ENCODE measurements at places on chromosomes 3 and 15.

- DNase-seq = no peak
Measured at GRCh38 chr15:66588537-66588936, 22.7 kb upstream of the LCTL start.

GRCh38 chr15:49857496-49858475 lies 236.9 kb downstream of the DTWD1 start:
- no peak for DNase-seq

- no peak for DNase-seq
Measured at GRCh38 chr3:124107104-124107890, 115.4 kb upstream of the ROPN1 start.

DNA sequence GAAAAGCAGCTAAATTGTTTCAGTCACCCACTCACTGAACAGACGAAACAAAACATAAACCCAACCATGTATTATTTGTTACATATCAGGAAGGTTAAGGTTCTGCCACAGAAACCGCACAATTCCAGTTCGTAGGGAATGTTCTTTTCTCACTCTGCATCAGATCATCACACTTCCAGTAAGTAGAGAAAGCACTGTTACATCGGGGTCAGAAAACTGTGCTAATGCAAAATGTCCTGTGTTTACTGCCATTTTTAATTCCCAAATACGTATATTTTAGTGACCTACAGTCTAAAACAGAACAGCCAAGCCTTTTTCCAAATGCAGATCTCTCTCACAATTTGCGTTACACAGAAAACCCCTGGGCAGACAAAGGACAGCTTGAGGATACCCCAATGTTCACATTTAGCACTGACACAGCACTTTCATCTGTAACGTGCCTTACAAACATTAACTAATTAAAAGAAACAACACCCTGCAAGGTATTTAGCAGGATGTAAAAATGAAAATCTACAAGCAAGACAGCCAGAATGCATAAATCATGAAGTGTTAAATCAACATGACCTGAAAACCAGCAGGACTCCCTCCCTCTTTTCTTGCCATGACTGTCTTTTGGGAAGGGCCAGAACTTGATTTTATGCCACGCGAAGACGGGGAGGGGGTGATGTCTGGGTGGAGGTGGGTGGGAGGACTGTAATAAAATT lies 34.8 kb upstream of the SKIL start:
- DNase-seq = no peak

- no peak for DNase-seq
Measured at GRCh38 chr3:12423131-12423530, 61.1 kb upstream of the TSEN2 start.

DNA sequence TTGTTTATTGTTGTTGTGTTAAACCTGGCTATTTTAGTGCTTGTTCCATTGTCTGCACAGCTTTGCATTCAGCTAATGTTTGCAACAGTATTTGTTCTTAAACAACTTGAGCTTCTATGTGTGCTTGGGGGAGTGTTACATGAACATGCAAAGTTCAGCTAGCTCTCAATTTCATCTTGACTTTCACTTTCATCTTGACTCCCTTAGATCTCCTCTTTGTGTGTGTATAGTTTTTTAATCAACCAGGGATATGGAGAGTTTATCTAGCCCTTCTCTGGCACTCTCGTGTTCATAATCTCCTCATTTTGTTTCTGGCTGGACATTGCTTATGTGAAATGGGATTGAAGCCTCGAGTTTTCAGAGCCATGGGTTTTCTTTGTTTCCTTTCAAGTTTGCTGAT lies 212.4 kb upstream of the ZBTB20 start:
- DNase-seq = no peak

DNA sequence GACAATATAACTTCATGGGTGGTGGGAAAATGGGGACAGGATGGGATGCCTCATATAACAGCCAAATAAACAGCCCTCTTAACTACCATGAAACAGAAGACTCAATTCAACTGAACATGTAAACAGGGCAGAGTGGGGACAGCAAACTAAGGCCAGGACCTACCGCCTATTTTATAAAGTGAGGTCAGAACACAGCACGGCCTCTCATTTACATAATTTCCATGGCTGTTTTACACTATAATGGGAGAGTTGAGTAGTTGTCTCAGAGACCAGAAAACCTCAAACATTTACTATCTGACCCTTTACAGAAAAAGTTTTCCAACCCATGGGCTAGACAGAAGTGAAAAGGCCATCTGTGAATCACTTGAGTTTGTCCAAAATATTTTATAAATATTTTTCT lies 56.7 kb upstream of the SNRPA1 start:
- no peak for DNase-seq

GRCh38 chr3:1406250-1406649 lies 313.4 kb downstream of the CNTN6 start:
- no peak for DNase-seq

DNA sequence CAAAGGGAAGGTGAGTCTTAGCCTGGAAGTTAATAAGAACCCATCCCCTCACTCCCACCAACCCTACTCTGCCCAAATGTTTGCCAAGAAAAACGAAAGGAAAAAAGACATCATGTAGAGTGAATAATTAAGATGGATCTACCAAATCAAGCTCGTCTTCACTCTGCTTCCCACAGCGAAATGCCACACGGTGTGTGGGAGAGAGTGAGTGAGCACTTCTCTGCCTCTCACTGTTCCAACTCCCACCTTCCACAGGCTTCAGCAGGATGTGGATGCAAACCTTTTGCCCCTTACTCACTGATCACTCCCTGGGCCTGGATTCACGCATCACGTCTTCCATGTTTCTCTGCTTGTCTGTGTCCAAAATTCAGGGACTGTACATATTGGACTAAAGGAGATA lies 85.4 kb downstream of the WDR76 start:
- no peak for DNase-seq

DNA sequence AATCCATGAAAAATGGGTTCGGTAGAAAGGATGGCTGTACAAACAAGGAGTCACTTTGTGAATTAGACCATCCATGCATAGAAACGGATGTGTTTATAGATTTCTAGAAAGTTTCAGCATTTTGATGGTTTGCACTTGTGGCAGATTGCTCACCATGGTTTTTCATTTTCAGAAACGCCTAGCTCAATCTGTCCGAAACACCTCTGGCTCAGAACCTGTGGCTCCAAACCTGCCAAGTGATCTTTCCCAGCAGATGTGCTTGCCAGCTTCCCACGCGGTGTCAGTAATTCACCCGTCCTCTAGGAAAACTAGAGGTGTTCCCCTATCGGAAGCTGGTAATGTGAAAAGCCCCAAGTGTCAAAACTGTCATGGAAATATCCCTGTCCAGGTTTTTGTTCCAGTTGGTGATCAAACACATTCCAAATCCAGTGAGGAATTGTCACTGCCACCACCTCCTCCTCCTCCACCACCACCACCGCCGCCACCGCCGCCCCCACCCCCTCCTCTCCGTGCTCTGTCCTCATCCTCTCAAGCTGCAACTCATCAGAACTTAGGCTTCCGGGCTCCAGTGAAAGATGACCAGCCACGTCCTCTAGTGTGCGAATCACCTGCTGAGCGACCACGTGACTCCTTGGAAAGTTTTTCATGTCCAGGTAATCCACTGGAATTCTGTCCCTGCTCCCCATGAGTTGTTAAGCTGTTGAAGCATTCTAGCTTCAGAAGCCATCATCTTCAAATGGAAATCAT lies 21.2 kb downstream of the WHAMM start:
- no peak for DNase-seq

DNA sequence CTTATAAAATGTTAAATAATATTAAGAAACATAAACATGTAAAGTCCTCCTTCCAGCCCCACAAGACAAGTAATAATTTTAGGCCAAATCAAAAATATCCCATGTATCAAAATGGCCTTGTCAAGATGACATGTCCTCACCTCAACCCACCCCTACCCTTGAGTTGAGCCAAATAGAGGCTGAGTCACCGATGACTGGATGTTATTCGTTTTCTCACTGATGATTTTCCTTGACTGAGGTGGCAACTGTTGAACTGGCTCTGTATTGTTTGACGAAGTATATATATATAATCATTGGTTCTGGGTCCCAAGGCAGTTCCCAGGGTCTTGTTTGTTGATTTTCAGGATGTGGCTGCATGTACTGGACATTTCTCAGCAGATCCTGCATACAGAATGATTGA lies 75.3 kb downstream of the TMEM108 start:
- no peak for DNase-seq
